ENCODE measurements at places on chromosomes 5 and 9.

DNA sequence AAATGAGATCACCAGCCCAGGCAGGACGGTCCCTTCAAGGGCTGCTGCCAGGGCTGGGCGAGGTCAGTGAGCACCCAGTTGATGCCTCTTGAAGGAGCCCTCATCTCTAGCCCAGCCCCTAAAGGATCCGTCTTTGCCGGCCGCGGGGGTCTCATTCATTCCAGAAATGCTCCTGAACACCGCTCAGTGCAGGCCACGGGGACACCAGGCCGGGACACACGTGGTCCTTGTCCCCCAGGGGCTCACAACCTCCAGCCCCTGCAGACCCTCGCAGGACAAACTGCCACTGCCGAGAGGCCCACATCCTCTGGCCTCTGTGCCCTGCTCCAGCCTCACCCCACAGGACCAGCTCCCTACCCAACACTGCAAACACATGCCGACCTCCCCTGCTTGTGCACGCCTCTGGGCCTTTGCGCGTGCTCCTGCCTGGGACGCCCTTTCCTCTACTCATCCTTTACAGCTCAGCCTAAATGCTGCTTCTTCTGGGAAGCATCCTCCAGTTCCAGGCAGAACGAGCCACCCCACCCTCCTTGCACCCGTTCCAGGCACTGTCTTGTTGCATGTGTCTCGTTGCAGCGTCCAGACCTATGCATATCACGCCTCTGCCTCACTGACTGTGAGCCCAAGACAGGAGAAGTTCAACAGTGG lies 10.3 kb upstream of the LAMC3 start:
- DNase-seq = no peak

- DNase-seq = no peak
These were observed 13.3 kb downstream of the SLC25A46 start for GRCh38 chr5:110751902-110752762.

- no peak for DNase-seq
These were observed 134.3 kb upstream of the ICE1 start for GRCh38 chr5:5288201-5288600.

- DNase-seq = no peak
These were observed 114.4 kb downstream of the ROR2 start for GRCh38 chr9:91835632-91836031.

DNA sequence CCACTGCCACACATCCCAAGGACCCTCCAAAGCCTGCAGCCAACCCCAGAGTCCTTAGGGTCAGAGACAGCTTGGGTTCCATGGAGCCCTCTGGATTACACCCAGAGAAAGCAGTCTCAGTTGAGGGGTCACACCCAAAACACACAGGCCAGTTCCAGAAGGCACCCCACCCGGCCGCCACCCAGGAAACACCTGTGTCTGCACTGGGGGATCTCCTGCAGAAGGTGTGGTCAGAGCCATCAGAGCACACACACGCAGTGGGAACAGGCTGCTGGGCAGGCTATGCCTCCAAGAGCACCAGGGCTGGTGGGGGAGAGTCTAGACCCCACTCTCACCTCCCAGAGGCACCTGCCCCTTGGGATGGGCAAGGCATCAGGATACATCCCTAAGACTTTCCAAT lies 27.3 kb downstream of the NIPAL4 start:
- DNase-seq = no peak
